ENCODE measurements at places on chromosomes 3 and 15.

DNA sequence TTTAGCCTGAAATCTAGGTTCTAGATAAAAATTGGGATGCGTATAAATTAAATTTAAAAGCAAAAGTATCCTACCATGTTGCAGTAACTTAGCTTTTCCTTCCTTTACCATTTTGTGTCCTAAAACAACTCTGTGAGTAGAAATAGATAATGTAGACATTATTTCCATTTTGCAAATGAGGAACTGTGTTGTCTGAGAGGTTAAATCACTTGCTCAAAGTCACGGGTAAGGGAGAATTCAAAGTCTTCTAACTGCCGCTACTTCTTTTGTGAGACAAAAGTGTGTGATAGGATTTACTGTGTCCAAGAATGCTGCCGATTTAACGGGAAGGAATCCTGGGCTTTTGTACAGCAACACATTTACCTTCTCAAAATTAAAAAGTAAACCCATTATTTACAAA lies 40.7 kb downstream of the MYO1E start:
- no peak for DNase-seq

DNA sequence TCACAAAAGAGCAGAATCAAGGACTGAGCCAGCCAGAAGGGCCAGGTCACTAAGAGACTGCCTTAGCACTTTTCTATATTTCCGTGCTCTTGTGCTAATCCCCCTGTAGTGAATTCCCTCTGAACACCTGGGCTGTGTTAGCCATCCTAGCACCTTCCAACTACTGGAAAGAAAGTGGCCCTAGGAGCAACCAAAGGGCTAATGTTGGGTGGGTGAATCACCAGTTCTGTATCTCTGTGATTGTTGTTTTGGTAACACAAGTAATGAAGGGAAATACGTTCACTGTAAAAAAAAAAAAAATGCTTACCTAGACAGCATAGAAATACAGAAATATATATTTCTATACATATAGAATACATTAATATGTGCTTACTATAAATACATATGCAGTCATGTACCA lies 43.9 kb downstream of the PXYLP1 start:
- DNase-seq: no peak

GRCh38 chr15:89136818-89137772 lies 48.8 kb downstream of the ABHD2 start:
- DNase-seq: no peak

GRCh38 chr3:14775011-14775410 lies 43.8 kb upstream of the FGD5 start:
- no peak for DNase-seq

GRCh38 chr3:138620431-138620830 lies 11.9 kb downstream of the FAIM start:
- no peak for DNase-seq

- no peak for DNase-seq
These were observed 391.4 kb downstream of the KCNH8 start for GRCh38 chr3:19539518-19540392.

DNA sequence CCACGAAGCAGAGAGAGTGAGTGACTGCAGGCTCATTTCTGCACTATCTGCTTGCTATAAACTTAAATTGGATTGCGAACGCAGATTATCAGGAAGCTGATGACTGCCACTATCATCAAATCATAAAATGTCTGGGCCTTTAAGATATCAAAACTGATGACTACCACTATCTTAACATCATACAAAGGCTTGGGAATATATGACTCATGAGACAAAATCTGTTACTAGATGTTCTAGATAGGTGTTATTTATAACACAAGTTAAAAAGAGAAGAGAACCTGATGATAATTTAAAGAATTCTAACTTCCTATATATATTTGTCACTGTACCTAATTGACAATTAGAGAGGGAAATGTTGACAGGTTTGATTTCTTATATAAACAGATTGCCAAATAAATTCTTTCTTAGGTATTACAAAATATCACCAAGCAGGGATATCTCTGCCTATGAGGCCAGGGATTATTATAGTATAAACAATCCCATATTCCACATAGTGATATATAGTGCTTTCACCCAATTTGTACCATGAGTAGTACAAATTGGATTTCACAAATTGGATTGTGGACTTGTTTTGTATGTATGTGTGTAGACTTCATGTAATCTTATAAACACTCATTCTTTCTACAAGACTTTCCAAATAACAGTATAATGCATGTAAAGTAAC lies 1157.2 kb downstream of the ROBO1 start:
- DNase-seq: no peak

- DNase-seq: no peak
These were observed 111.3 kb downstream of the SCN11A start for GRCh38 chr3:38940394-38940793.

GRCh38 chr3:33211444-33211843 lies 7.2 kb downstream of the SUSD5 start:
- DNase-seq: peak; percentile 94

DNA sequence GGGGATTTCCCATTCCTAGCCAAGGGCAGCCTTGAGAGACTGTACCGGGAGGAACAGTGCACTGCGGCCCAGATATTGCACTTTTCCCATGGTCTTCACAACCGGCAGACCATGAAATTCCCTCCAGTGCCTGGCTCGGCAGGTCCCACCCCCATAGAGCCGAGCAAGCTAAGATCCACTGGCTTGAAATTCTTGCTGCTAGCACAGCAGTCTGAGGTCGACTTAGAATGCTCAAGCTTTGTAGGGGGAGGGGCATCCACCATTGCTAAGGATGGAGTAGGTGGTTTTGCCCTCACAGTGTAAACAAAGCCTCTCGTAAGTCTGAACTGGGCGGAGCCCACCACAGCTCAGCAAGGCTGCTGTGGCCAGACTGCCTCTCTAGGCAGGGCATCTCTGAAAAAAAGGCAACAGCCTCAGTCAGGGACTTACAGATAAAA lies 156.3 kb downstream of the FRMD5 start:
- DNase-seq: peak; percentile 73

GRCh38 chr3:31093606-31094005 lies 199.1 kb upstream of the GADL1 start:
- DNase-seq: no peak

- no peak for DNase-seq
These were observed 110.9 kb upstream of the TPM1 start for GRCh38 chr15:62931650-62932049.

DNA sequence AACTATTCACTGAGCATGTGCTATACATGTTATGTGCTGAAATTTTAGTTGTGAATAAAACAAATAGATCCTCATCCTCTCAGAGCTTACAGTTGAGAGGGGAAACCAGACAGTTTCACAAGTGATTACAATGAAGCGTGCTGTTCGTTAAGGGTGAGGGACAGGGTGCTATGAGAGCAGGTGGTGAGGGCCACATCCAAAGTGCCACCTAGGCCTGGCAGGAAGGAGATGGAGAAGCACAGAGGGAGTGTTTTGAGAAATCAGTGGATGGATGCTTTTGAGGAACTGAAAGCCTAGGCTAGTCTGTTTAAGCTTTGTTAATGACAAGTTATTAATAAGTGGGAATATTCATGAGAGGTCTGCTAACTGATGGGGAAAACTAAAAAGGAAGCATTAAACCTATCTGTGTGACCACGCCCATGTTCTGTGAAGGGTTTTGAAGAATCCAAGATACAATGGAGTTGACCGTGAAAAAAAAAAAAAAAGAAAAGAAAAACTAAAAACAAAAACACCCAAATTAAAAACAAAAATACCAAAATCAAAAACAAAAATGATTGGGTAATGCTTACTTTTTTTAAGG lies 7.3 kb downstream of the MCTP2 start:
- no peak for DNase-seq

DNA sequence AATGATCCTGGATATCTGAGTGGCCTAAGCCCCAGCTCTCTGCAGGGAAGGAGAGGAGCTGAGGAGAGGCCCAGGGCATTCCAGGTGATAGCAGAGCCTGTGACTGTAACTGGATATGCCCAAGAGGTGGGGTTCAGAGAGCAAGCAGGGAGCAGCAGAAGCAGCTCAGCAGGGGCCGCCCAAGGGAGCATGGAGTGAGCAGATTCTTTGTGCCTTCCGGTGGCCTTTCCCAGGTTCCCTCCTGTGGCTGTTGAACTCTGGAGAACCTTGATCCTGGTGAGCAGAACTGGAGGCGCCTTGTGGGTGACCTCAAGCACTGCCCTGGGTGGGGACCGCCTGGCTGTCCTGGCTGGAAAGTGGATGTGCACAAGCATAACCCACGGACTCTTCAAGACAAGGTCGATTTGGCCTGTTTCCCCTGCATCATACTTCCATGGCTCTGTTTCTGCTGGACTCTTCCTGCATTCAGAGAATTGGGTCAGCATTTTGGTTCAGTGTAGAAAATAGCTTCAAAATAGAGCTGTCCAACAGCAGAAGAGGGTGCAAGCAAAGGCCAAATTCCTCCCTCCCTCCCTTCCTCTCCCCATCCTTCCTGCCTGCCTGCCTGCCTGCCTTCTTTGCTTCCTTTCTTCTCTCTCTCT lies 76.1 kb downstream of the ARNT2 start:
- peak; percentile 58 for DNase-seq

DNA sequence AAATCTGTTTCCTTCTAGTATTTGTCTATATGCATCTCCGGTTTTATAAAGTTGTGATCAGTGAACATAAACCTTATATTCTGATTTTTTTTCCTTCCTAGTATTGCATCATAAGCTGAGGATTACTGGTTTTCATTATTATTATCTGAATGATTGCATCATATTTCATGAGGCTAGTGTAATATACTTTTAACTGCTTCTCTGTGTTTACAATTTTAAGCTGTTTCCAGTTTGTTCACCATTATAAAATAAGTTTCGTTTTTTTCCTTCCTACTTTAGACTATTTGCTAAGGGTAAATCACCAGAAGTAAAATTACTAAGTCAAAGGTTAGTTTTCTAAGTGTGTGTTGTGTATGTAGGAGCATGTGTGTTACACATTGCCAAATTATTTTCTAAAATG lies 20.2 kb downstream of the SEMA6D start:
- no peak for DNase-seq

DNA sequence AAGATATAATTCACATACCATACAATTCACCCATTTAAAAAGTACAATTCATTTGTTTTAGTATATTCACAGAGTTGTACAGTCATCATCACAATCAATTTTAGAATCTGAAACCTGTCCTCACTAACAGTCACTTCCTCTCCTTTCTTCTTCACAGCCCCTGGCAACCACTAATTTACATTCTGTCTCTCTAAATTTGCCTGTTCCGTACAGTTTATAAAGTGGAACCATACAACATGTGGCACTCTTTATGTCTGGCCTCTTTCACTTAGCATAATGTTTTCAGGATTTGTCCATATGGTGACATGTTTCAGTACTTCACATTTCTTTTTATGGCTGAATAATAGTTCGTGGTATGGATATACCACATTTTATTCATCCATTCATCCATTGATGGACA lies 22.7 kb downstream of the ERICH6 start:
- no peak for DNase-seq

DNA sequence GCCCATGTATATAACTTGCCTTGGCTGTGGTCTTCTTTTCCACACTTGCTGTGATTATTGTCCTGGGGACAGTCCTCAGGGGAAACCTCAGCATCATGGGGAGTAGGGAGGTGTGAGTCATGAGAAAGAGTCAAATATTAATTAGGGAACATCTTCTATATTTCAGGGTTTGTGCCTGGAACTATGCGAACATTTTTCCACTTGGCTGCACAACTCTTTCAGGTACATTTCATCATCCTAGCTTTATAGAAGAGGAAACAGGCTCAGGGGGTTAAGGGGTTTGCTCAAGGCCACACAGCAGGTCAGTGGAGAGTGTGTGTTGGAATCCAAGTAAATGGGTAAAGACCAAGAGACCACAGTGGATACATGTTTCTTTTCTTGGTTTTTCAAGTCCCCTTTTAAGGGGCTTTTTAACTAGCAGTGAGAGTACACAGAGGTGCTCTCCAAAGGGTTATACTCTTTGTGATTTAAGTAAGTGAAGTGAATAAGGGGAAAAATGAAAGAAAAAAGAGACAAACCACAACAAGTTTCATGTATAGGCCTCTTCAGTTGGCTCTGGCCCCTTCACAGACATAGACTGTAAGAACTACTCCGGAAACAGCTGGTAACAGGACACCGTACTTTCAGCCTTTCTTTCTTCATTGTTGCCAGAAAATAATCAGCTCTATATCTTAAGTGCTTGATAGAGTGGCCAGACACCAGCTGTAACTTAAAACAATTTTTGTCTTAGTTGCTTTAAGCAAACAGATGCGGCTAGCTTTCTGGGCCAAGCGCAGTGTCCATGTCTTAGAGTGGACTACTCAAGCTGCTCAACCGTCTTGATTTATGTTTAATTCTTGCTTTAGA lies 64.6 kb downstream of the EEFSEC start:
- DNase-seq: peak; percentile 67

DNA sequence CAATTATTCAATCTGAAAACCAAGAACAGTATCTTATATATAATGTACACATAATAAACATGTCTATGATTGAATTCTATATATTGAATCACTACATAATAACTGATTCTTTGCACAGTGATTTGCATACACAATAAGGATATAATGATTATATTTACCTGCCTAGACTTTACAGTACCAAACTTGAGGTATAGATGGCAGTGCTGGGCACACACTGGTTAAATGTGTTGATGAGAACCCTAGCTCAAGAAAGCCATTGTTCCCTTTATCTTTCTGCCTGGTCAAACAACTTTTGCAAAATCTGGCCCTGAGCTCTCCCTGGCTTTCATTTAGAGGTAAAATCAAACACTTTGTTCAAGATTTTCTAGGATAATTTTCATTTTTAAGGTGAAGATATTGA lies 697.7 kb downstream of the TUSC7 start:
- no peak for DNase-seq

- no peak for DNase-seq
These were observed 118.2 kb upstream of the STRIT1 start for GRCh38 chr3:155411500-155412223.

- no peak for DNase-seq
These were observed 215.3 kb upstream of the SEMA6D start for GRCh38 chr15:47502041-47502440.

DNA sequence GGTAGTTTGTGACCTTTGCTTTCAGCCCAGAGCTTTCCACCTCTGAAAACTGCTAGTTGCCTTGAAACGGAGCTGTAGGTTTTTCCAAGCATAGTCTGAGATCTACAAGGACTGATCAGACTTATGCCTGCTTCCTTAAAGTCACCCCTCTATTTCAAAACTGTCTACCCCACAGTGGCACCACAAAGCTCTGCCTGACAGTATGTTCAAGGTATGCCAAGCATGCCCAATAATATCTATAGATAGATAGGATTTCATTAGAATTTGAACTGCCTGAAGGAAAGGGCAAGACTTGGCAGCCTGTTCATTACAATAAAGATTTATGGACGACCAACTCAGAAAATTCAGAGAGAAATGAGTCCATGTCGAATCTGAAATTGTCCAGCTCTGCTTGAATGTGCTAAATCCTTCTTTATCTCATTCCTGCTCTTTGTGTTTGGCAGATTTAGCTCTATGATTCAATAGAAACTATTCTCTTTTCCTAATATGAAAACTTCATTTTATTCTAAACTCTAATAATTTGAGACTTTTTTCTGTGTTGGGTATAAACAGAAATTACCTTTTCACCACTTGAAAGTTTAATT lies 227.6 kb upstream of the TBC1D5 start:
- DNase-seq: no peak

DNA sequence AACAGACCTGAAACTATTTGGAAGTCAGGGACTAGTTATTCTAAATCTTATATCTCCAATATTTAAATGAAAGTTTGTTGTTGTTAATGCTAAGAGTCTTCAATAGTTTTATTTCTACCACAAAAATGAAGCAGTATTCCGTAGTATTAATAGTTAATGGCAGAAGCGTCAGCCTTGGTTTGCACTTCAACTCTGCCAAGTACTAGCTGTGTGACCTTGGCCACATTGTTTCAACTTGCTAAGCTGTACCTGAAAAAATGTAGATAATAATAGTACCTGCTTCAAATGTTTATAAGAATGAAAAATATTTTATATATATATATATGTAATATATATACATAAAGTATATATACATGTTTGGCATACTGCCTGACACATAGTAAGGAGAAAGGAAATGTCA lies 354.6 kb upstream of the SATB1 start:
- no peak for DNase-seq

Data from astrocyte of the spinal cord (primary cell).